MCF 10A (cell line): ENCODE measurements at places on chromosomes 16 and 17. TPM values are rescaled to one million over a fixed set of nuclear protein-coding genes. Genes with fewer than 3 reads are reported as not detected.

- no peak for DNase-seq
- no peaks in the 10 kb centered on the region for H3K4me1 ChIP-seq
- no peak overlapping the region for H3K4me3 ChIP-seq
- H3K36me3 ChIP-seq = no peaks in the 10 kb centered on the region
Measured at GRCh38 chr17:74704544-74704943, 8.2 kb downstream of the CD300LF start.

Gene CHRNE
- total RNA-seq = not detected in 2 replicates

- H3K36me3 ChIP-seq = peaks cover 91% of the 10 kb centered on the region
- no peak overlapping the region for H3K27ac ChIP-seq
- H3K4me3 ChIP-seq = no peak overlapping the region
- H3K4me1 ChIP-seq = peaks cover 4% of the 10 kb centered on the region
- no peak for DNase-seq
- H3K27me3 ChIP-seq = no peaks in the 10 kb centered on the region
Measured at GRCh38 chr16:28155293-28155692, 56.5 kb downstream of the XPO6 start.

DNA sequence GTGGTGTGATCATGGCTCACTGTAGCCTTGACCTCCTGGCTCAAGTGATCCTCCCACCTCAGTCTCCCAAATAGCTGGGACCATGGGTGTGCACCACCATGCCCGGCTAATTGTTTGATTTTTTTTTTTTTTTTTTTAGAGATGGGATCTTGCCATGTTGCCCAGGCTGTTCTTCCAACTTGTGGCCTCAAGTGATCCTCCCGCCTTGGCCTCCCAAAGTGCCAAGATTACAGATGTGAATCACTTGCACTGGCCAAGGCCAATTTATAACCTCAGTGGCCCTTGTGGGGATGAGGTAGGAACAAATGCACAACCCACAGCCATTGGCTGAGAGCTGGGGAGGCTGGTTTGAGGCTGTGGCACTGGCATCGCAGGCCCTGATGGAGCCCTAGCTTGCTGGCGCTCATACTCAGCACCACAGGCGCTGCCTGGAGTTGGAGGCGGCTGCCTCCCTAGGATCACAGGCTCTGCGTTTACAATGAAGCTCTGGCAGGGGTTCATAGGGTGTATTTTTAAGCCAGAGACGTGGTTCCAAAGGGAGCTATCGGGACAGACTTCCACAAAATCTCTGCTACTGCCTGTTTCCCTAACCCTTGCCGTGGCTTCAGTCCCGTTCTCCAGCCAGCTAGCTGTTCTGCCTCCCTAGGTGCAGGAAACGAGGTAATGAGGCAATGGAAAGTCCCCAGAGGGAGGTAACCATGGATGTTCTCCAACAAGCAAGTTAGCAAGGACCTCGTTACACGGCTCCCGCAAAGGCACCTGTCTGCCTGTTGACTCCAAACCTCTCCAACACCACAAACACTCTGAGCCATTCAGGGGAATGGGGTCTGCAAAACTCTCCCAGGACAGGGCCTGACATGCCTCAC, 2.9 kb downstream of the ABCA3 start:
- H3K4me3 ChIP-seq = no peak overlapping the region
- no peaks in the 10 kb centered on the region for H3K36me3 ChIP-seq
- H3K4me1 ChIP-seq = peaks cover 6% of the 10 kb centered on the region
- DNase-seq = no peak
- H3K27me3 ChIP-seq = peaks cover 5% of the 10 kb centered on the region

Gene CDH5
- total RNA-seq = not detected in 2 replicates

DNA sequence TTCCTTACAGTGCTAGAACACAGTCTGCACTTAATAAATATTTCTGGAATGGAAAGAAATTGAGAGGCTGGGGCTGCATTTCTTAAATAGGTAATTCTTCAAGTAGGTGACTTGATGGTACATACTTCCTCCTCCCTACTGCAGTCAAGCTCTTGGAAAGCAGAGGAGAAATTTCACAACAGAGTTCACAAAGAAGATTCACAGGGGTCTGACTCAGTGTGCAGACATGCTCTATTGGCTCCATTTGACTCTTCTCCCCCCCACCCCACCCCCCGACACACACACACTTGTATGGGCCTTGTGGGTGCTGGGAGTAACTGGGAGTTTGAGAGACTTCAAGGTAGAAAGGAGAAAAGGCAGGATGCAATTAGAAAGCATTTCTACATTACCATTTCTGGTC, 6.2 kb upstream of the MYOCD start:
- no peaks in the 10 kb centered on the region for H3K36me3 ChIP-seq
- H3K27me3 ChIP-seq = peaks cover 45% of the 10 kb centered on the region
- DNase-seq = no peak
- no peaks in the 10 kb centered on the region for H3K4me1 ChIP-seq

DNA sequence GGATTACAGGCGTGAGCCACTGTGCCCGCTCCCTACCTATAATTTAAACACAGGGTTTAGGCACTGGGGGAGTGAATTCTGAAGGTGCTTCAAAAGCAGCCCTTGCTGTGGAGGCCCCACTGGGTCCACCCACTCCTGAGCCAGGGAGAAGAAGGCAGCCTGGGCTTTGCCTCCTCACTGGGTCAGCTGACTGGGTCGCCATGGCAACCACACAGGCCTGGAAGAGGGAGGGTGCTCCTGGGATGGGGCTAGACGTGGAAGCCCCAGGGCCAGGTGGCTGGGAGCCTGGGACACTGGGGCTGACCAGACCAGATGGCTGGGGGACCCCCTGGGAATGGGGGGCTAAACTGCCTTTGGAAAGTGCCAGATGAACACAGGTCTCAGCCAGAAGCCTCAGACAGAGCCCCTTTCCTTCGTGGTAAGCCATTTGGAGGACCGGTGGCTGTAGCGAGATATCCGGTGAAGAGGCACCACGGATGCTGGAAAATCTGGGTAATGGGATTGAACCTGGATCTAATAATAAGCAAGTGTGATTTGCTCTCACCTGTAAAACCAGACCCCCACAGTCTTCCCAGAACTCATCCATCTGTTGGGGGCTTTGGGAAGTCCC, 32.9 kb downstream of the TRARG1 start:
- H3K27ac ChIP-seq = no peak overlapping the region
- peaks cover 13% of the 10 kb centered on the region for H3K27me3 ChIP-seq
- no peaks in the 10 kb centered on the region for H3K4me1 ChIP-seq

Gene C16orf74
- 62.6 and 68.5 TPM in 2 replicates for total RNA-seq

DNA sequence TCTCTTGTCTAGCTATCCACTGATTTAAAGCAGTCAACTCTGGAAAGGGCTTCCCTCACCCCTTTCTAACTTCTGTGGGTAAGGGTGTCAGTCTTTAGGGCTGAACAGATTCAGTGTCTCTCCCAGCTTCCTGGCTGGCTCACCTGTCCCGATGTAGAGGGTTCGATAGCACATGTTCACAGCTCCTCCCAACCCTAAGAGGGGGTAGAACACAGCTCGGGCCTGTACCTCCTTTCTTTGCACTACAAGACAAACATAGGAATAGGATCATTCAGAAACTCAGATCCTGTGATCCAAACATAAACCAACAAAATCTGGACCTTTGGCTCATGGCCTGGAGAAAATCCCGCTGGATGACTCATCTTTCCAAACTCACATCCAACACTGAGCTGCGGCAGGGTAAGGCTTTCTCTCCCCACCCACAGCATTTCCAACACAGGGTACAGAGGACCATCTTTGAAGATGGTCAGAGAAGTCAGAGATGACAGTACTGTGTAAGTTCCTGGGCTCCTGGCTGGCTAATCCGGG, 5.8 kb upstream of the DHRS13 start:
- no peak overlapping the region for H3K4me3 ChIP-seq
- peaks cover 17% of the 10 kb centered on the region for H3K4me1 ChIP-seq
- DNase-seq = peak; percentile 68
- H3K27me3 ChIP-seq = no peaks in the 10 kb centered on the region

DNA sequence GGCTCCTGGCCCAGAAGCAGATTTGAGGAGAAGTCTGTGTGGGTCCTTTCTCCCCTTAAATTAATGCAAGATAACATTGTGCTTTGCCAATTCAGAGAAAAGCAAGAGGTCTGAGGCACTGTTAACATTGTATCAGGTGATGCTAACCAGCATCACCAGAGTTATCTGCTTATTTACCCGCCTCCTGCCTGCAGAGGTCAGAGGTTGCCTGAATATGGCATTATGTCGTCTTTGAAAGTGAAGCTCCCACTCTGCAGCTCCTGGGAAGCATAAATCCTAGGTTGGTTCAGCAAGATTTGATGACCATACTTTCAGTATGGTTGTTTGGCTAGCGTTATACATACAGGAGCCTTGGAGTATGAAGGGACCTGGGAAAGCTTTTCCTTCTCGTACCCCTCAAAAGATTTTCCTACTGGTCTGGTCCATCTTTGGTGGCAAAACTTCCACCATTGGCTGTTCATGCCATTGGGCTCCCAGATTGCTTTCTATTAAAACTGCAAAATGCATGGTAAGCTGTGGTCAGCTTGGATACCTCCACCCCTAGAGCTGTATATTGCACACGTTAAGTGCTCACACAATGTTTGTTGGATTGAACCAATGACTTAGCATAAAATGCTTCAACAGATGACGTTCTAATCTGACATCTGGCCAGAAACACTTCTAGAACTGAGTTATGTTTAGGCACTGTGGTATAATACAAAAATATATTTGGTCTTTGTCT, 24.1 kb downstream of the CHD9 start:
- peaks cover 4% of the 10 kb centered on the region for H3K36me3 ChIP-seq
- DNase-seq = no peak
- H3K4me3 ChIP-seq = no peak overlapping the region
- H3K4me1 ChIP-seq = peaks cover 52% of the 10 kb centered on the region
- peak overlapping the region; percentile 84 for H3K27ac ChIP-seq

GRCh38 chr17:65417406-65418221, 143.8 kb downstream of the AXIN2 start:
- no peak overlapping the region for H3K4me3 ChIP-seq
- no peaks in the 10 kb centered on the region for H3K4me1 ChIP-seq
- H3K27me3 ChIP-seq = no peaks in the 10 kb centered on the region
- H3K36me3 ChIP-seq = no peaks in the 10 kb centered on the region

- DNase-seq = no peak
- H3K4me1 ChIP-seq = no peaks in the 10 kb centered on the region
- H3K4me3 ChIP-seq = no peak overlapping the region
- H3K36me3 ChIP-seq = no peaks in the 10 kb centered on the region
- no peaks in the 10 kb centered on the region for H3K27me3 ChIP-seq
Measured at GRCh38 chr16:85046931-85047866, 19.6 kb downstream of the KIAA0513 start.
